Posterior cingulate gyrus (tissue), 11 donors: ENCODE measurements at places on chromosomes 13 and 19.

GRCh38 chr13:21676611-21677021, 5.7 kb downstream of the FGF9 start:
- no peak for DNase-seq

- DNase-seq = no peak
Observed at GRCh38 chr19:15330801-15331418, 1.4 kb downstream of the BRD4 start.

- peak; percentile 6 for DNase-seq
Observed at GRCh38 chr19:42140125-42140754, 8.0 kb upstream of the POU2F2 start.

- DNase-seq = no peak
Observed at GRCh38 chr13:68428292-68428691, 1198.2 kb upstream of the PCDH9 start.

- no peak for DNase-seq
Observed at GRCh38 chr19:46492841-46493235, 2.8 kb downstream of the PNMA8B start.
